Activated CD8-positive, alpha-beta memory T cell treated with anti-CD3 and anti-CD28 coated beads, Interleukin-2, amount 10 ng/mL, durations not matched to agents 7 days and 5 days (primary cell): ENCODE measurements at places on chromosomes 4 and X.
A peak's percentile ranks its signal among the peaks of the same experiment; 100 is the strongest.

GRCh38 chrX:25012793-25013631 lies 2.8 kb downstream of the ARX start:
- no peak for DNase-seq

GRCh38 chrX:49272421-49272820 lies 2.8 kb downstream of the PPP1R3F start:
- peak; percentile 59 for DNase-seq

DNA sequence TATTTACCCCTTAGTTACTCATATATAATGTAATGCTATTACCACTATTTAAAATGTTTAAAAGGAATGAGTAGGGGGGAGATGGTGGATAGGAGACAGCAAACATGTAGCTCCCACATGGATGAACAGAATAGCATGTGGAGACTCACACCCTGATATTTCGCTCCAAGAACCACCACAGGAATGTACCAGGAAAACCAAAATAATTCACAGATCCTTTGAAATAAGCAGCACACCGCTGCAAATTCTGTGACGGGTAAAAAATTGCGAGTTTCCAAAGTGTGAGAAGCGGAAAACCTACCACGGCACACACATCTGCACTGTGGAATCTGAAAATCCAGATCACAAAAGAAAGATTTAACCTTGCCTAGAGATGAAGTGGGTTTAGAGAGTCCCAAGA lies 428.2 kb downstream of the TLL1 start:
- DNase-seq, result no peak

DNA sequence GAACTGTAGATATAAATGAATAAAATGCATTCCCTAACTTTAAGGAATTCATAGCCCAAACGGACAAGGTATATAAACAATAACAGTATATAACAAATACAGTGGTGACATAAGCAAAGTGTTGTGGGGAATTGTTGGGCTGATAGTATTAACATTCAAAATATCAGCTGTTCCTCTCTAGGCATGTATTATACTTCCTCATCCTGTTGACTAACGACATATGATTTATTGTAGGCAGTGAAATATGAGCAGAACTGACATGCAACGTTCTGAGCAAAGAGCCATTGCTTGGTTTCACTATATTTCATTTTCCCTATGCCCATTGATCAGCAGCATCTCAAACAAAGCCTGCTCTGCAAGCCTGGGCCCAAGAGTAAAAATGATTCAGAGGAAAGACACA lies 143.9 kb downstream of the PTCHD1 start:
- DNase-seq, result no peak

GRCh38 chrX:149688552-149688951 lies 23.3 kb upstream of the MAGEA11 start:
- no peak for DNase-seq

DNA sequence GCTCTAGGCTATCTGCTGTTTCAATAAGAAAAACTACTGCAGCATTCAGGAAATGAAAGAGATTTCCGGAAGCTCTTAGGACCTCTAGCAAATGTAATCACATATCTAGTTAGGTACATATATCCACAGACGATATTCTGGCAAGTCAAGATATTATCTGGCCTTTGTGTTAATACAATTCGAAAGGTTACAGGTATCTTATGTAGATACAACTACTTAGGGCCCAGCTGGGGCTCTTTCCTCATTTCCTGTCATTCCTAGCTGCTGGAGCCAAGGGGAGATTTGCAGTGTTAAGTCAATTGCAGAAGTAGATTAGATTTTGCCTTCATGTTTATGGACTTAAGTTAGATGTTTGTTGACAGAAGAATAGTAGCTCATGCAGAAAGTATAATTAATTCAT lies 299.5 kb downstream of the ARHGAP24 start:
- DNase-seq, result no peak

DNA sequence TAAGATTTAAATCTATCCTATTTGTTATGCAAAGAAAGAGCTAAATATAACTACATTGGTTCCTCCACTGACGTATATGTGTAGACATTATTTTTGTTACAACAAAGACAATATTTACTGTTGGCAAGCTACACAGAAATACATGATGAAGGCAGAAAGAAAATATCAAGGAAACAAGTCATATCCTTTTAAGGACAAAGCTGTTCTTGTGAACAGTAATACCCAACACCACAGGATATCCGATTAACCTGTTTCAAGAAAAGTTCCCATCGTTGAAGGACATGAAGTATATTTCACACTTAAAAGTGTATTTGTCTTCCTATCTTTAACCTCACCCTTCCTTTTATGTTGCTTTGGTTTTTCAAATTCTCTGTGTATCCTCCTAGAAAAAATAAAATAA lies 235.8 kb upstream of the AADAT start:
- DNase-seq, result no peak

DNA sequence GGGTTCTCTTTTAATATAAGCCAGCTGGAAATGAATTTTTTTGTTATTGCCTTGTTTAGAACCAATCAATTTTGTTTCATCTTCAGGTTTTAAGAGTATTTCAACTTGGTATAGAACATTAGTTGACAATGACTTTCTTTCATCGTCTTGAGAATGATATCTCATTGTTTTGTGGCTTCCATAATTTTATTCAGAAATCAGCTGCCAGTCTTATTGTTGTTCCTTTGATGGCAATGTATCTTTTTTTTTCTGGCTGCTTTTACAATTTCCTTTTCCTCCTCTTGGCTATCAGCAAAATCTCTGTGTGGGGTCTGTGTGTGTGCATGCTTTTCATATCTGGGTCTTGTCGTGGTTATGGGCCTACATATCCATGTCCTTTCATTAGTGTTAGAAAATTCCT lies 1536.4 kb upstream of the TENM3 start:
- no peak for DNase-seq

- DNase-seq, result no peak
These were observed 84.0 kb downstream of the CCSER1 start for GRCh38 chr4:90211174-90211573.

- no peak for DNase-seq
These were observed 2463.1 kb downstream of the ARAP2 start for GRCh38 chr4:33780952-33781791.

DNA sequence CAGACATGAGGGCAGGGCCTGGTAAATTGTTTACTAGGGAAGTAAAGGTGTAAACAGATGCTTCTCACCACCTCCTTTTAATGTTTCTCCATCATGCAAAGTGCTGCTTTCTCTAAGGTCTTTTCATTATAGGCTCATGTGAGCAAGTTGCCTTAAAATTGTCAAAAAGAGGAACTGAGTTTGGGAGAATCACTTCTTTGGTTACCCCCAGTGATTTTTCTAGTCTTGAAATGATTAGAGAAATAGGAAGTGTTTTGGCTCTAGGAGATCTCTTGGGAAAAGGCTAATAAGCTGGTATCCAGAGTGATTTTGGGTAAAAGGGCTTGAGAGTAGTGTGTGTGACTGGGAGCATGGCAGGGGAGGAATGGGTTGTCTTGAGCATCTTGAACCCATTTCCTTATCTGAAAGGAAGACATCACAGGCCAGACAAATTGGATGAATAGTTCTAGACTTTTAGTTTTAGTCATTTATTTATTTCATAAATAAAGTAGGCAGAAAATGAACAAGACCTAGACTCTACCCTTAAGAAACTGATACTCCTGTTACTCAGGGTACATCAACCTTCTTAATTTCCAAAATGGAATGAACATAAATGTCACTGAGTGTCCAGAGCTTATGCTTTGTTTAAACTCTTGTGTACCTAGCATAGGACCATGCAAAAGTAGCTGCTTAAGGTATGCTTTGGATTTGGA lies 14.2 kb downstream of the GRPR start:
- no peak for DNase-seq

DNA sequence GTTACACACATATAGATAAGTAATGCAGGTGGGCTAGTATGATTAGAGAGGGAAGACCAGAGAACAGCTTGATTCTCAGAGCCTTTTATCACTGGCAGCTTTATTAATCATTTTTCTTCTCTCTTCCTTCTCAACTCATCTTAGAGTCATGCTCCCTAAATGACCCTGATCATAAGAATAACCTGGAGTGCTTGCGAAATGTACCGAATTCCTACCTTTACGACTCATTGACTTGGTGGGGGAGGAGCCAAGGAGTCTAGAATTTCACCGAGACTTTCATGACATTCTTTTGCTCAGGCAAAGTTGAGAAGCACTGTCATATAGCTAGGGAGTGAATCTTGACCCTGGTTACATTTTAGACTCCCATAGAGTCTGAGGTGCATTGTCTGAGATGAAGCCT lies 298.9 kb upstream of the PUDP start:
- no peak for DNase-seq

DNA sequence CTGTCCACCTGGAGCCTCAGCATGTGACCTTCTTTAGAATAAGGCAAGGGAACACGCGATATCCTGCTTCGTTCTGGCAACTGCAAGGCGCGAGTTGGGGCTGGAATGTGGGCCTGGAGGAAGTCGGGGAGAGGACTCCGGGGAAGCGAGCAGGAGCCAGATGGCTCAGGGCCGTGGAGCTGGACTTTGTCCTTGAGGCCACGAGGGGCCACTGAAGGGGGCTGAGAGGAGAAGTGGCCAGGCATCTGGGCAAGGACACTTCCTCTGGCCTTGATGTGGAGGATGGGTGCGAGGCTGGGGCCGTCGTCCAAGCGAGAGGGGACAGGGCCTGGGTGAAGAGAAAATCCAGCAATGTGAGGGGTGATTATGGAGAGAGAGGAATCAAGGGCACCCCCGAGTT lies 12.2 kb upstream of the DUSP9 start:
- DNase-seq, result no peak

DNA sequence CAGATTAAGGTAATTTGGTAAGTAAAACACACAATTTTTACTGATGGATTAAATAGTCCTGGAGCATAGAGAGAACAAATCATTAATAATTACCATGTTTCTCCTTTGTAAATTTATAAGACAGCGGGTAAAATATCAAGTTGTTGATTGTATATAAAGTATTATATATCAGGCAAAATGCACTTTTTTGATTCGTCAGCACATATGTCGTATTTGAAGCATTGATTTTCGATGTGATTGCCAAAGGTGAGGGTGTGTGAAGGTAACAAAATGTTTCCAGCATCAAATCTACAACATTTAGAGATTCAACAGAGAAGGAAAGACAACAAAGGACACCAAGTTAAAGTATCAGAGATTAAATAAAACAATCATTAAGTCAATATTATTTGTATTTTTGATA lies 1437.8 kb upstream of the ADGRL3 start:
- DNase-seq, result no peak

DNA sequence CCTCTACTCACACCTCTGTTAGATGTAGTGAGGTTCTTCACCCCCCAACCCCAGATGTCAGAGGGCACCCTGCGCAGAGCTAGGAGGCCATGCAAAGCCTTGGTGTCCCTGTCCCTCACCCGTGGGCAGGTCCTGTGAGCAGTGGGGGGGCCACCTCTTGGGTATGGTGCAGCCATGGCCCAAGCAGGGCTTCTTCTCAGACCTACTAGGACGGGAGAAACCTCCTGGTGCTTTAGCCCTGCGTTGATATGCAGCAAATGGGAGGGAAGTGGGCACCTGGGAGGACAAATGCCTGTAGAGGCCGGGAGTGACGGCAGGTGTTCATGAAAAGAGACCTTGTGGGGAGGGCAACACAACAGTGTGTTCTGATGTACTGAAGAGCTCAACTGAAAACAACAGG lies 38.5 kb upstream of the MSANTD1 start:
- DNase-seq, result no peak

GRCh38 chrX:140918398-140919038 lies 83.9 kb upstream of the SPANXB1 start:
- no peak for DNase-seq

DNA sequence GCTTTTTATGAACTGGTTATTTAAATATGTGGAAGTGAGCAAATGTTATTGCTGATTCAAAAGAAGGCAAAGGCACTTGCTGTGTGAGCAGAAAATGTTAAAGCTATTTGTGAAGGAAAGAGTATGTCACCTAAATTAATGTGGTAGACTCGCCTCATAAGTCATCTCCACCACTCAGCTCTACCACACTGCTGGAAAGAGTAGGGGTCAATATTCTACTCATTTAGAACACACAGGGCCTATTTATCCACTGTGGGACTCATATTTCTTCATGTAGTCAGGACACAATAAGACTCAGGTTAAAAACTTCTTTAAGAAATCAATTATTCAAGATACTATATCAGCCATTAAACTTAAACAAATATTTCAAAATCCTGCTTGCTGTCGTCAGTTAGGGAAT lies 106.5 kb downstream of the SLC7A11 start:
- DNase-seq, result no peak

DNA sequence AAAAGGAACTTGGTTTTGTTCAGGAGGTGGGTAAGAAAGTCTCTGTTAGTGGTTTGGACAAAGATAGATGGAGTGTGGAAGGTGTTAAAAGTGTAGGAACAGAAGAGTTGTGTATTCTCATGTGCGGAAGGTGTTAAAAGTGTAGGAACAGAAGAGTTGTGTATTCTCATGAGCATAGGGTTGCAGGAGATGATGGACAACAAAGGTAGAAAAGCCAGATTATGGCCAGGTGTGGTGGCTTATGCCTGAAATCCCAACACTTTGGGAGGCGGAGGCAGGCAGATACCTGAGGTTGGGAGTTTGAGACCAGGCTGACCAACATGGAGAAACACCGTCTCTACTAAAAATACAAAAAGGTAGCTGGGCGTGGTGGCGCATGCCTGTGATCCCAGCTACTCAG lies 2.5 kb downstream of the RPL34 start:
- no peak for DNase-seq

DNA sequence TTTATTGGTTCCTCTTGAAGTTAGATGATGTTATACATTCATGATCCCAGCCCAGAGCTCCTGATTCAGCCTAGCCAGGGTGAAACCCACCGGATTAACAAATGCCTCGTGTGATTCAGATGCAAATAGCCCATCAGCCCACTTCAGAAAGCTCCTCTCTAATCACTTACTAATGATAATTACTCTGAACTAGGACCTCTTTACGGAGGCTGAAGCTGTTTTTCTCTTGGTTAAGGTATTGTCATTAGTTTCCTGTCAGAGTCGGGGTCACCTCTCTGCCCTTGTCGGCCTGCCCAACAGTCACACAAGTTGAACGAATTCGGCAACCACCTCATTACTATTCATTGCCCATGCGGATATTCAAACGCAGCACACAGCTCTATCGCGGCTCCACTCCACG lies 36.6 kb downstream of the ZFP42 start:
- DNase-seq, result no peak
